ENCODE measurements at places on chromosomes 2 and 18. TPM values are rescaled to one million over a fixed set of nuclear protein-coding genes. Genes with fewer than 3 reads are reported as not detected.

- DNase-seq, result no peak
- peaks cover 27% of the 10 kb centered on the region for H3K27me3 ChIP-seq
- no peaks in the 10 kb centered on the region for H3K36me3 ChIP-seq
- H3K4me3 ChIP-seq, result no peak overlapping the region
Observed at GRCh38 chr2:217113491-217113890, 253.6 kb upstream of the TNP1 start.

- H3K27ac ChIP-seq, result no peak overlapping the region
- H3K27me3 ChIP-seq, result no peaks in the 10 kb centered on the region
- H3K36me3 ChIP-seq, result no peaks in the 10 kb centered on the region
- H3K4me3 ChIP-seq, result no peak overlapping the region
- no peaks in the 10 kb centered on the region for H3K4me1 ChIP-seq
Observed at GRCh38 chr2:14321357-14321756, 311.2 kb upstream of the LRATD1 start.

- DNase-seq, result peak; percentile 30
- peaks cover 40% of the 10 kb centered on the region for H3K4me1 ChIP-seq
- peak overlapping the region; percentile 14 for H3K4me3 ChIP-seq
- peak overlapping the region; percentile 89 for H3K27ac ChIP-seq
- H3K27me3 ChIP-seq, result no peaks in the 10 kb centered on the region
Observed at GRCh38 chr2:88753833-88754584, 62.5 kb downstream of the RPIA start.

GRCh38 chr18:2431806-2432205 is 139.5 kb downstream of the METTL4 start:
- no peak overlapping the region for H3K27ac ChIP-seq
- no peak overlapping the region for H3K4me3 ChIP-seq
- H3K36me3 ChIP-seq, result peaks cover 3% of the 10 kb centered on the region
- DNase-seq, result no peak
- H3K27me3 ChIP-seq, result no peaks in the 10 kb centered on the region
- H3K4me1 ChIP-seq, result no peaks in the 10 kb centered on the region

GRCh38 chr2:53584986-53585385 is 182.6 kb upstream of the CHAC2 start:
- no peak overlapping the region for H3K27ac ChIP-seq
- H3K27me3 ChIP-seq, result no peaks in the 10 kb centered on the region
- no peak for DNase-seq
- no peaks in the 10 kb centered on the region for H3K4me1 ChIP-seq
- no peaks in the 10 kb centered on the region for H3K36me3 ChIP-seq
- no peak overlapping the region for H3K4me3 ChIP-seq

GRCh38 chr18:48468151-48468550 is 59.0 kb upstream of the ZBTB7C start:
- no peaks in the 10 kb centered on the region for H3K4me1 ChIP-seq
- H3K36me3 ChIP-seq, result no peaks in the 10 kb centered on the region
- H3K4me3 ChIP-seq, result no peak overlapping the region
- peaks cover 36% of the 10 kb centered on the region for H3K27me3 ChIP-seq

GRCh38 chr2:10883066-10883465 is 28.7 kb upstream of the KCNF1 start:
- peaks cover 32% of the 10 kb centered on the region for H3K4me1 ChIP-seq
- H3K36me3 ChIP-seq, result no peaks in the 10 kb centered on the region
- no peaks in the 10 kb centered on the region for H3K27me3 ChIP-seq
- no peak for DNase-seq

- peaks cover 4% of the 10 kb centered on the region for H3K36me3 ChIP-seq
- H3K4me3 ChIP-seq, result no peak overlapping the region
- H3K27ac ChIP-seq, result no peak overlapping the region
- H3K27me3 ChIP-seq, result no peaks in the 10 kb centered on the region
- H3K4me1 ChIP-seq, result peaks cover 3% of the 10 kb centered on the region
Observed at GRCh38 chr18:67232991-67233390, 283.5 kb downstream of the DSEL start.

ZNF385B gene
- not detected for total RNA-seq

DNA sequence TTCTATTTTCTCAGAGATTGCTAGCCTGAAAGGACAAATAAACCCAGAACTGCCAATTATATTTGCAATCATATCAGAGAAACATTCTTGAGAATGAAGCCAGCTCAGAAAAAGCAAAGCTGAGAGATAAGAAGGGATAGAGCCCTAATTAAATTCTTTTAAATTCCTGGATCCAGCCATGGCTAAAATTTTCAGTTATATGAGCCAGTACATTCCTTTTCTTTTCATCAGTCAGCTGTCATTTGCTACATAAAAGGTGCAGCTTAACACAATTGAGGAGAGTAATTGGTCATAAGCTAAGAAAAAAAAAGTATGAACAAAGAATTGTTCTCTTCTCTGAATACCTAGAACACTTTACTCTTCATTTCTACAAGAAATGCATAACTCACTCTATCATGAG is 303.5 kb upstream of the FIGN start:
- no peak overlapping the region for H3K27ac ChIP-seq
- H3K4me1 ChIP-seq, result no peaks in the 10 kb centered on the region
- no peak overlapping the region for H3K4me3 ChIP-seq
- no peaks in the 10 kb centered on the region for H3K36me3 ChIP-seq
- no peak for DNase-seq
